ENCODE measurements at places on chromosomes 12 and 14. TPM values are rescaled to one million over a fixed set of nuclear protein-coding genes. Genes with fewer than 3 reads are reported as not detected.

GPRC5D gene
- total RNA-seq, result not detected

RERG gene
- total RNA-seq, result 5.1 TPM

HHIPL1 gene
- 1.9 TPM for total RNA-seq

KRT3 gene
- not detected for total RNA-seq

RBM19 gene
- total RNA-seq, result 16.5 TPM

TMTC3 gene
- total RNA-seq, result 15.2 TPM

FKBP3 gene
- total RNA-seq, result 84.9 TPM

TAS2R46 gene
- 0.53 TPM for total RNA-seq

SYCP3 gene
- total RNA-seq, result not detected

All from right cardiac atrium (tissue), 5 donors.